ENCODE measurements at places on chromosomes 1 and 21.

DNA sequence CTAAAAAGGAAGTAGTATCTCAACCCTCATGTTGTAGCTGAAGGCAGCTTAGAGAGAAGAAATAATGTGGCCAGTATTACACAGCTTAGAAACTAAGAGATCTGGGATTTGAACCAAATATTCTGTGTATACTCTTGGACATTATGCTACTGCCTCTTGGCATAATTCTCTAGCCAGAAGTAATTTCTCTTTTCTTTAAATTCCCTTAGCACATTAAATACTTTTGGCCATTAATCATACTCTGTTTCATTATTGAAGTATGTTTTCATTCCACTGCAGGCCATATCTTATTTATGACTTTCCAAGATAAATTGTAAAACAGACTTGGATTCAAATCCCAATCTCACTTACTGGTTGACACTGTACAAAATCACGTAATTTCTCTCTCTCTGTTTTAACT lies 181.3 kb upstream of the SPAG17 start:
- DNase-seq = no peak

GRCh38 chr1:22250724-22251123 lies 107.8 kb upstream of the WNT4 start:
- no peak for DNase-seq

DNA sequence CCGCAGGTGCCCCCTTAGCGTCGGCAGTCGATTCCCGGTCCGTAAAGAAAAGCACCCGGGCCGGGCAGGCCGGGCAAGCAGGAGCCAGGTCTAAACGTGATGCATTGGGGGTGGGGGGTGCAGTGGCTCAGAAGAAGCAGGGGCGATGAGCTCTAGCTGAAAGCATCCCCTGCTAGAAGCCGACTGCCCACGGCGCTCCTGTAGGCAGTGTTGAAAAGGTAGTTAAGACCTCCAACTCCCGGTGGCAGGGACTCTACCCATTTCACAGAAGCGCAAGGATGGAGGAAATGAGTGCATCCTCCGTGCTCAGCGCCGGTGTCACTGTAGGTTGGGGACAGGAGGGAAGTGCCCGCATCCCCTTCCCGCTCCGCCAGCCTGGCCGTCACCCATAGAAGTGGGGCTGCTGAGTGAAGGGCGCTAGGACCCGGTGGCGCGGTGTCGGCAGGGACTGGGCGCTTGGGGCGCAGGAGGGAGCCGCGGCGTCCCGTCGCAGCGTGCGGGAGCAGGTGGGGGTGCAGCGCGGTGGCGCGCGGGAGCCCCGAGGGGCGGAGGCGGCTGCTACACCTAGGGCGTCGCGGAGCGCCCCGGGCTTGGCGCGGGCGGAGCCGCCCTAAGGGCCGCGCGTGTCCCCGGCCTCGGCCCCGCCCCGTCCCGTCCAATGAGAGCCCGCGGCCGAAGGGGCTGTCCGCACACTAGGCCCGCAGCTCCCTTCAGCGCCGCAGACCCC lies at the start of gene WNT2B:
Gene WNT2B (plus strand): TSS at position 688 of the 727 bp plus-strand sequence. CDS start 298 bp downstream, outside the sequence.
- no peak for DNase-seq

DNA sequence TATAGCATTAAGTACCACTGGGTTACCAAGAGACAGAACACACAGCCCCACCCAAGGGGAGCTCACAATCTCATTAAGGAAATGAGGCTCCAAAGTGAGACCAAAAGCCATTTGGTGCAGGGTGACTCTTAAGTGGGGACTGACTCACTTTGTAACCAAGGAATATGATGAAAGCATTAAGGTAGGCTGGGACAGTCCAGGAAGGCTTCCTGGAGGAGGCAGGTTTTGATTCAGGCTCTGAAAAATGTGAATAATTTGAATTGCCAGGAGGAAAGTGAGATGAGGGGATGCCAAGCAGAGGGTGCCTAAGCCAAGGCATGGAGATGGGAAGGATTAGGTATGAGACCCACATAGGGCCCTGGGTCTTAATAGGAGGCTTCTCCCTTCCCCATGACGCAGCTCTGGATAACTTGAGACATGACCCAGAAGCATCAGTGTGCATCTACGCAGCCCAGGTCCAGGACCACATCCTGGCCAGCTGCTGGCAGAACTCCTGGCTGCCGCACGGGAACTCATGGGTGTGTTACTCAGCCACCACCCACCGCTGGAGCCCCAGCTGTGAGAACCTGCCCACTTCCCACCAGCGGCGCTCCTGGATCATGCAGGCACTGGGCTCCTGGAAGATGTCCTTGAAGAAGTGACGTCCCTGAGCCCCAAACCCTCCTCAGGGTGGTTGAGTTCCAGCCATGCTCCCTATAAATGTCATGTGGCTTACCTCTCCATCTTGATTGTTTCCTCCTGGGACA lies 5.9 kb upstream of the TTC4 start:
- DNase-seq = no peak

- DNase-seq = no peak
These were observed 56.1 kb downstream of the MEF2D start for GRCh38 chr1:156444407-156445001.

Data from H54 (cell line).